ENCODE measurements at places on chromosomes 1 and 21. TPM values are rescaled to one million over a fixed set of nuclear protein-coding genes. Genes with fewer than 3 reads are reported as not detected.

DNA sequence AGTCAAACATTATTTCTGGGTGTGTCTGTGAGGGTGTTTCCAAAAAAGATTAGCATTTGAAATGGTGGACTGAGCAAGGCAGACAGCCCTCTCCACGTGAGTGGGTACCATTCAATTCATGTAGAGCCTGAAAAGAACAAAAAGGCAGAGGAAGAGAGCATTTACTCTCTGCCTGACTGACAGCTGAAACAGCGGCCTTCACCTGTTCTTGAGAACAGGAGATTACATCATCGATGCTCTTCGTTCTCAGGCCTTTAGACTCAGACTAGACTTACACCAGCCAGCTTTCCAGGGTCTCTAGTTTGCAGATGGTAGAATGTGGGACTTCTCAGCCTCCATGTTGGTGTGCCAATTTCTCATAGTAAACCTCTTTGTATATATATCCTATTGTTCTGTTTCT, 302.3 kb downstream of the BACH1 start:
- no peak for DNase-seq

DNA sequence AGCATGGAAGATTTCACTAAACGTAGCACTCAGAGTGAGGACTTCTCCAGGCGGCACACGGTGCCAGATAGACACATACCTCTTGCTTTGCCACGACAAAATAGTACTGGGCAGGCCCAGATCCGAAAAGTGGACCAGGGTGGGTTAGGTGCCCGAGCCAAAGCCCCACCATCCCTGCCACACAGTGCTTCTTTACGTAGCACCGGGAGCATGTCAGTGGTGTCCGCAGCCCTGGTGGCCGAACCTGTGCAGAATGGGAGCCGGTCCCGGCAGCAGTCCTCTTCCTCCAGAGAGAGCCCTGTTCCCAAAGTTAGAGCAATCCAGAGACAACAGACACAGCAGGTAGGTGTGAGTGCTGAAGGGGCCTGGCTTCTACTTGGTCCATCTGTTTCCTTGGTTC, 38.6 kb downstream of the CLEC20A start:
- no peak for DNase-seq

- DNase-seq = no peak
Measured at GRCh38 chr1:230611128-230611877, 31.0 kb upstream of the COG2 start.

DNA sequence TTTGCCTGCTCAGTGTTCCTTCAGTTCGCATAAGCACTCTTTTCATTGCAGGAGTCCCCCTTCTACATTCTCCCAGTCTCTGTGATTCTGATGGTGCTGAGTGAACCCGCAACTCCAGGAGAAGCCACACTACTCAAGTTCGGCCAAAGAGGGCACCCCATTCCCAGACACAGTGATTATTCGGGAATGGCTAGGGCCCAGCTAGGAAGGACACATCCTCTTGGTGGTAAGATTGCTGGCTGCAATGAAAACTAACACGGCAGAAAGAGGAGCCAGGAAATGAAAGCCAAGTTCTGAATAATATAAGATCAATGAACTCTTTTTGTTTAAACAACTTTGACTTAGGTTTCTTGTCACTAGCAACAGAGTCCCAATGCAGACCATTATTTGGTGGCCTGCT, 14.9 kb downstream of the CREG1 start:
- no peak for DNase-seq

GRCh38 chr1:110677526-110677925, 2.8 kb upstream of the KCNA3 start:
- no peak for DNase-seq

DNA sequence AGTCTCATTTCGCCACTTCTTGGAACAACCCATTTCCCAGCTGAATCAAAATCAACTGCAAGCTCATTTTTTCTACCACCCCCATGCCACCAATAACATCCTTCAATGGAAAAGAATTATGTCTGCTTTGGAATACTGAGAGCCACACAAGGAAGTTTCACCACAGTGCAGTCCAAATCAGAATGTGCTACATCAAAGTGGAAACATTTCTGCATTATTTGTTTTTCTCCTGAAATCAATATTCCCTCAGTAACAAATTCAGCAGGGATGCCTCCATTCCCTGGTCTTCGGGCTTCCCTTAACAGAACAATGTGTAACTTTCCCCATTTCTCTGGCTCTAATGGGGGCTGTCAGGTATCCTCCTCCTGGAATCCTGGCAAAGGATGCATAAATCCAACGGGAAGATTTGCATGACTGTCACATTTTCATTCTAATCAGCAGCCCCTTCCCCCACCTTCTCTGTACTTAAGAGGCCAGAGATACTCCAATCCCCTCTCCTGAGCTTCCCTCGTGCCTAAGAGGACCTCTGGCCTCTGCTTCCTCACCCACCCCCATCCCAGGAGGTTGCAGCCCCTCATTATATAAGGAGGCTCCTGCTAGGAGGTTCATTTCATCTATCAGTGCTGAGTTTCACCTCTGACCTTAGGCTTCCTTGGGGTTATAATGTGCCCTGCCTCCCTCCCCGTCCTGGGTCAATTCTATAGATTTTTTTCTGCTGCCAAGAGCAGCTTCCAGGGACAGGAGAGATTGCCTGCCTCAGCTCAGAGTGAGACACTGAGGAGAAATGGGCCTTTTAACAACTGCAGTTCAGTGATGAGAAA, 201.1 kb downstream of the OMA1 start:
- no peak for DNase-seq

GRCh38 chr1:178683291-178683690, 41.8 kb upstream of the RALGPS2 start:
- DNase-seq = no peak

DNA sequence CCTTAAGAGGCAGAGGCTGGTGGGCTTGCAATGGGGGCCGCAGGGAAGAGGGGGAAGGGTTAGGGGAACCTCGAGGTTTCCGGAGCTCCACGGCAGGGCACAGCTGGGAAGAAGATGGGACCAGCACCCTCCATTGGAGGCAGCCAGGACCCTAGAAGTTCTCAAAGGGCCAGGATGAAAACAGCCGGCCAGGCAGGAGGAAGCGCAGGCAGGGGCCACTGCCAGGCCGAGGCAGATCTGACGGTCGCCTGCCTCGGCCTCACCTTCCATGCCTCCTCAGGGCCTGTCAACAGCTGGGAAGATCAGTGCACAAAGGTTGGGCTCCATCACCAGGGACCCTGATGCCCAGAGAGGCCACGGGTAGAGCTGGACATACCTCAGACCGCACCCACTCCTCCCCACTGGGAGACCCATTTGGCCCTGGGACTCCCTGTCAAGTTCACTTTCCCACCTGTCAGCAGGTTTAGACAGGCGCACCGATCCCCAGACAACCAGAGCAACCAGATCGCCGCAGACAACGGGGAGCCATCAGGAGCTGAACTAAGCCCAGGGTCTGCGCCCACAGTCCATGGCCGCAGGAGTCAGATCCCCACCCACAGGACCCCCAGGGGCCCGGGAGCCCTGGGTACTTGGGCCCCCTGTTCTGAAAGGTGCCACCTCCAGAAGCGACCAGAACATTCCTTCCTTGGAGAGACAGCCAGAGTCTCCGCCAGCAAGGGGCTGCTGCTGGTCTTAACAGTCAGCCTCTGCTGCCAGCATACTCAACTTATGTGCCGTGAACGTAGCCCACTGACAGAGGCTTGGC, 2.2 kb downstream of the SLC19A1 start:
- peak; percentile 23 for DNase-seq

DNA sequence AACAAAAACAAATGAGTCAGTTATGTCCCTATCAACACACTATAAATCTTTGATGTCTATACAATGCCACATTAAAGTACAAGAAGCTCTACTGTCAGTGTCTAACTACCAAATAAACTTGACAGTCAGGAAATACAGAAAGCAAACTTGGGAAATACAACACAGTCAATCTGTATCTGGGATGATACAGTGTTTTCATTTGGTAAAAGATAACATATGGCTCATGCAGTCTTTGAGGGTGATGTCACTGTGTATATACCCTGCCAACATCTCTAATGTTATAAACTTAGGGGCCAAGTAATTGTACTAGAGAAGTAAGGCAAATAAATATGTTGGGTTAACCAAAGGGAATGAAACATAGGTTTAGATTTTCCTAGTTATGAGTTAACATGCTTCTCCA, 552.5 kb upstream of the ADAMTS5 start:
- no peak for DNase-seq

GRCh38 chr1:167839009-167839408, 74.9 kb downstream of the ADCY10 start:
- DNase-seq = no peak

- DNase-seq = no peak
Measured at GRCh38 chr1:56526571-56527174, 52.7 kb downstream of the PLPP3 start.

TMCC2 gene
- 0.25 TPM for total RNA-seq

OR10J1 gene
- total RNA-seq = not detected

FCER1G gene
- total RNA-seq = 25.4 TPM

AVPR1B gene
- total RNA-seq = not detected

LAD1 gene
- total RNA-seq = 3.4 TPM

MROH7 gene
- total RNA-seq = 2.8 TPM
